ENCODE measurements at places on chromosomes 4 and X.
A peak's percentile ranks its signal among the peaks of the same experiment; 100 is the strongest.

- no peak for DNase-seq
Measured at GRCh38 chrX:124239911-124240310, 92.5 kb upstream of the TEX13D start.

DNA sequence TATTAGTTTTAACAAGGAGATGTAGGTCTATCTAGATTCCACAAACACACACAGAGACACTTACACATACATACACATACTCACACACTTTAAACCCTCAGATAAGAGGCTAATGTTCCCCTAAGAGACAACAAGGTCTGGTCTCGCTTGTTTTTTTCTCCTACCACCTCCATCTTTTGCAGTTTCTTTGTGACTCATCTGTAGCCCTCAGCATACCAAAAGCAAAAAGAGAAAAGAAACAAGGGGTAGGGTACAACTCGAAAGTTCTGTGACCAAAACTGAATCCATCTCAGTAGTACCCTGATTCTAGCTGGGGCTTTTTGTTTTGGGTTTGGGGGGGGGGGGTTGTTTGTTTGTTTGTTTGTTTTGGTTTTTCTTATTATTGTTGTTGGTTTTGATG lies 12.2 kb upstream of the EXOSC9 start:
- no peak for DNase-seq

DNA sequence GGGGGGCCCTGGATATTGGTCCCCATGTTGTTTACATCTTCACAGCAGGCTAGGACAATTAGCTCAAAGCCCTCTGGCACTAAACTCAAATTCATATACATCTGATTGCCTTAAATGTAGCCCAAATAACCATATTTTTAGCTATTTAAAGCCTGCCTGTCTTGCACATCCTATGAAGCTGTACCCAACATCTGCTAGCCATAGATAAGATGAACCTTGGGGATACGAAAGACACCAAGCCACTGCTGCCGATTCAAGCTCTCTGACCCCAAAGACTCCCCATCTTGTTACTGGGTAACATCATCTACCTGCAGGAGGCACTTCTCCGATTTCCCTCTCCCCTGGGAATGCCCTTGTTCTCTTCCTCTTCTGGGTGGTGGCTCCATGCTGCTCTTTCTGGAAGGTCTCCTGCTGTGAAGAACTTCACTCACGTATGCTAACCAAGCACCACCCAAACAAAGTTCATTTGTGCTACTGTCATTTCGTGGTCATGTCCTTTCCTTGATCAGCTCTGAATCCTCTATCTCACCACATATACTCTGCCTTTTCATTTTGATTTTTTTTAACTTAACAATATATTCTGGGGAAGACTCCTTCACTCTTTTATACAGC lies 107.7 kb upstream of the ATXN3L start:
- no peak for DNase-seq

DNA sequence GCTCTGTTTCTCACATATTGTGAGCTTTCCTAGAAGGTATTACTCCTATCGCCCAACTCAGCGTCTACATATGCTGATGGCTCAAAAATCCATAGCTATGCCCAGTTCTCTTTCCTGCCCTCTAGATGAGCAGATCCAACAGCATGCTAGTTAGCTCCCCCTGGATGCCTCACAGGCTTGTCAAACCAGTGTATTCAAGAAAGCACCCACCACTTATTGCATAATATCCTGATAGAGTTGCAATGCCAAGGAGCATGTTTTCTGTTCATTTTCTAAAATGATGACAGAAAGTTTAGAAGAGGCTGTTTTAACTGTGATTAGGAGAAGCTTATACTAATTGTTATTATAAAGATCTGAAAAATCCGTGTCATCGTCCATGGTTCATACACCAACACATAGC lies 1.9 kb upstream of the PACRGL start:
- DNase-seq = no peak

DNA sequence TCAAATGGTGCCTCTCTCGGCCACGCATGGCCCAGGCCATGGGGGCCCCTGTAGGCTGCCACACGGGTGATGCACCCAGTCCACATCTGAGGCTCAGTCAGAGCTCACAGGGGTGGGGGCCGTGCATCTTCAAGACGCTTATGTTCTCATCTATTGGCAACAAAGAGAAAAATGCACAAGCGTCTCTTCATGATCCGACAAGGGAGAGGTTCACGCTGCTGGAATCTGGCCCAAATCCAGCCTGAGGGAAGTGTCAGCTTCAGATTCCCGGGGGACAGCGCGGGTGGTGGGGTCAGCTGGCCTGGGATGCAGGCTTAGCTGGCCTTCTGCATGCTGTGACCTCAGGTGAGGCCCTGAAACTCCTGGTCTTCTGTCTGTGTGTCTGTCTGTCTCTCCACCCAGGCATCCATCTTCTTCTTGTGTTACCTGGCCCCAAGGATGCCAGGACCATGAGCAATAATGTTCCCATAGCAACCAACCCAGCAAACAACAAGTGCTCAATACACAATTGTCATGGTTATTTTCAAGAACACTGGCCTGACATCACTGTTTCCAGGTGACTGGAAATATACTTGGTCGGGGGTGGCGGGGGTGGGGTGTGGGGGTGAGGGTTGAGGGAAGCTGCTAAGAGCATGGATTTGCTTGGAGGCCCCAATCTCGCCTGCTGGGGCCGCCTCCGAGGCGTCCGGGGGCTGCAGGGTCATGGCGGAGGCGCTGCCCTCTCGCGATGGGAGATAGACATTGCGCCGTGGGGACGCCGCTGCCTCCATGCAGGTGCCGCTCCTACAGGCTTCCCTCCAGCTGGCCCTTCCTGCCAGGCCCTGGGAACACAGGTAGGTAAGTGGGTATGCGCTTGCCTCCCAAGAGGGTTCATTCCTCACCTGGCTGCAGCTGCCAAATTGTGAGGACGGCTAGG lies 48.3 kb downstream of the ABLIM2 start:
- no peak for DNase-seq

GRCh38 chr4:27318740-27319139 lies 458.1 kb downstream of the STIM2 start:
- no peak for DNase-seq

DNA sequence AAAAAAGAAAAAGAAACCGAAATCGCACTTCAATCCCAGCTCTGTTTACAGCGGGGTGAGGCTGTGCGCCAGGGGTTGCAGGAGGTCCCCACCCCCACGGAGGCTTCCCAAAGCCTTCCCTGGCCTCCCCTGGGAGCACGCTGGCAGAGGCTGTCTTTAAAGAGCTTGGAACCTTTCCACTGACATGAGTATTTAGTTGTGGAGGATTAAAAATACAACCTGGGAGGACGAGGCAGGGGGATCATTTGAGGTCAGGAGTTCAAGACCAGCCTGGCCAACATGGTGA lies 69.1 kb downstream of the PPP2R2C start:
- DNase-seq = no peak

GRCh38 chrX:148555101-148555500 lies 54.7 kb downstream of the AFF2 start:
- DNase-seq = no peak

DNA sequence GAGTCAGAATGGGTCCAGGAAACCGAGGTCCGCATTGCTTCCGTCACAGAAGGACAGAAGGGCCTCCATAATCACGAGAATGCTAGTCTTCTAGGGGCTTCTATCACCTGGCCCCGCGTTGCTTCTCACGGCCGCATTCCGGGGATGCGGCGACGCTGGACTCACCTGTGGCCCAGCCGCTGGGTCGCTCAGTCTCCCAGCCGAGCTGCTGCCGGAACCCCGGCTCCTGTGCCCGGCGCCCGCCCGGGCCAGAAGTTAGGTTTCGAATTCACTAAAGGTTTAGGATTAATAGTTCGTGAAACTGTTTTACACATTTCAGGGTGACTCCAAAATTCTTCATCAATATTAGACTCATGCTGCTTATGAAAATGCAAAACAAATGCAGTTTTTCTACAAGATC lies 31.7 kb upstream of the TMSB15A start:
- no peak for DNase-seq

DNA sequence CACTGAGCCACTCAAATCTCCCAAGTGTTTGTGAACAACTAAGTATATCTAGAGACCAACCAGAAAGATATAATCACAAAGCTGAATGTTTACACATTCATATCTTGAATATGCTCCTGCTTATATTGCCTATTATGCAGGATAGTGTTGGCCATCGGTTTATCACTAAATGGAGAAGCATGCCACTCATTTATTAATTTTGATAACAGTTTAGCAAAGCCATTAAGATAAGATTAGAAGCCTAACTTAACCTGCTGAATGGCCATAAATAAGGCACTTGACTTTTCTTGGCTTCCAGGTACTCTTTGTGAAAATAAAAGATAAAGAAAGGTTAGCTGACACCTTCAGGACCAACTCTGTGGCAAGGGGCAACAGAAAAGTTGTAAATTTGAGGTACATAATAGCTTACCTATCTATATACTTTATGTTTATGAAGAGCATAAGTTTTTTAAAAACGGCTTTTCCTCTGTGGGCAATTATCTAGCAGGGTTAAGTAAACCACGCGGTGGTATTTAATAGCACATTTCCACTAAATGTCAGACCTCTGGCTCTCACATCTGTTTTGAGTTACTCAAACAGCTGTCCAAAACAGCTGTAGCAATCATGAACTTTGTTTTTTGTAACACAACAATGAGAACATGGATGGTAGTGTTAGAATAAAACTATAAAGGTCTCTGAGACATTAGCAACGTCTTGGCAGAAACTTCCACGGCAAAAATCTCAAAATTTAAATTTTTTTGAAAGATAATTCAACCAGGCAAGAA lies 58.8 kb upstream of the FTHL17 start:
- DNase-seq = no peak

DNA sequence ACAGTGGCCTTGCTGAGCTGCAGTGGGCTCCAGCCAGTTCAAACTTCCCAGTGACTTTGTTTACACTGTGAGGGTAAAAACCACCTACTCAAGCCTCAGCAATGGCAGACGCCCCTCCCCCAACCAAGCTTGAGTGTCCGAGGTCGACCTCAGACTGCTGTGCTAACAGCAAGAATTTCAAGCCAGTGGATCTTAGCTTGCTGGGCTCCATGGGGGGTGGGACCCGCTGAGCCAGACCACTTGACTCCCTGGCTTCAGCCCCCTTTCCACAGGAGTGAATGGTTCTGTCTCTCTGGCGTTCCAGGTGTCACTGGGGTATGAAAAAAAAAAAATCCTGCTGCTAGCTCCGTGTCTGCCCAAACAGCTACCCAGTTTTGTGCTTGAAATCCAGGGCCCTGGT lies 168.9 kb upstream of the INTU start:
- DNase-seq = no peak

- no peak for DNase-seq
Measured at GRCh38 chr4:112069110-112069509, 76.1 kb upstream of the FAM241A start.

- no peak for DNase-seq
Measured at GRCh38 chr4:187606581-187606980, 389.0 kb upstream of the ZFP42 start.

- DNase-seq = no peak
Measured at GRCh38 chrX:105173071-105173470, 47.4 kb downstream of the TEX13A start.

DNA sequence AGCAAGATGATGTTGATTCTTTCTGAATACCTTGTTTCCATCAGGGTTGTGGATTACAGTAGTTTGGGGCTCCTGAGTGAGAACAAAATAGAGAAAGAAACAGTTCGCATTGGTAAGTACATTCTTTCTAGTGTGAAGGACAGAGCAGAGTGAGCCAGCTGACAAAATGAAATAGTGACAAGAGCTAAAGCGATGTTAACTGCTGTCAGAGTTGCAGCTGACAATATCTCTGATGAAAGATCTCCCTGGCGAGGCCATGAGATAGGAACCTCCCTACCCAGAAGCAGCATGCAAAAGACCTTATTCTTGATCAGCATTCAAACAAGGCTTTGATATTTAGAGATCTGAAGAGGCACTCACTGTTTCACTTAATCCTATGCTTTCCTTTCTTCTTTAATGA lies 258.6 kb downstream of the CAMK2D start:
- no peak for DNase-seq

DNA sequence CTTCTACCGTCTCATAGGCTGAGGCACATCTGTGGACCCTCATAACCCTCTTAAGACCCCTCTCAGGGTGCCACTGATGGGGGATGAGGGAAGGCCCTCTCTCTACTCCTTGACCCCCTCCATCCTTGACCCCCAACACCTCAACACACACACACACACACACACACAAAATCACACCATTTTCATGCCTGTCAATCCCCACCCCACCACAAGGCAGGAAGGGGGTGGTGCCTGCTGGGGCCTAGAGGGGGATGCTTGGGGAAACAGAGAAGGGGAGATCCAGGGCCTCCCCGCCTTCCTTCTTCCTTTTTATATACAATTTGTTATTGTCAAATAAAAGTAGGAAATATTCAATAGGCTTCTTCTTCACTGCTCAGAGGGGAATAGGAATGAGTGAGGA lies 1.2 kb upstream of the EBP start:
- DNase-seq = no peak

GRCh38 chr4:113394730-113395530 lies 345.5 kb downstream of the ANK2 start:
- peak; percentile 82 for DNase-seq

DNA sequence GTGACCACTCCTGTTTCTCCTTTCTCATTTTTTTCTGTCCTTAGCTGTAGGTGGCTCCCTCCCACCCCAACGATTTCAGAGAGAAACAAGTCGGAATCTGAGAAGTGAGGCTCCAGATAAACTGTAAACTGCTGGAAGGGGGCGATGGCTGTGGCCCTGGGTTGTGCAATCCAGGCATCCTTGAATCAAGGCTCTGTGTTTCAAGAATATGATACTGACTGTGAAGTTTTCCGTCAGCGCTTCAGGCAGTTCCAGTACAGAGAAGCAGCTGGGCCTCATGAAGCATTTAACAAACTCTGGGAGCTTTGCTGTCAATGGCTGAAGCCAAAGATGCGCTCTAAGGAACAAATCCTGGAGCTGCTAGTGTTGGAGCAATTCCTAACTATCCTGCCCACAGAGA lies 37.7 kb downstream of the ETDC start:
- DNase-seq = no peak

DNA sequence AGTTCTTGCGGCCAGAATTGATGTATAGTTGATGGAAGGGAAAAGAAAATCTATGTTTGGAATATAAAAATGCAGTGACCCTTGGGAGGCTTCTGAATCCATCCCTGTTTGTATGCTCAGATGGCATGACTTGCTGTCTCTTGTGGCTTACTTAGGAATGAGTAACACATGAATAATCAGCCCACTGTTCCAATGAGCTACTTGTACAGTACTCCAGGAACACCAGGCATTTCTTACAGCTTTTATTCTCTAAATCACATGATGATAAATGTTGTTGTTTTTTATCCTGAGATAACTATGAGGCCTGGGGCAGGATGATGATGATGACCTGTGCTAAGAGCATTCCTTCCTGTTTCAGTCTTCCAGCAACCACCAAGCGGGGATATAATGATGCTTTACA lies 18.9 kb downstream of the TMPRSS11E start:
- peak; percentile 57 for DNase-seq

GRCh38 chrX:24110069-24110468 lies 39.5 kb upstream of the ZFX start:
- no peak for DNase-seq

- DNase-seq = no peak
Measured at GRCh38 chr4:98746530-98746929, 88.1 kb upstream of the TSPAN5 start.

- peak; percentile 56 for DNase-seq
Measured at GRCh38 chr4:113383111-113383785, 333.8 kb downstream of the ANK2 start.

All from HS-27A (cell line).